ENCODE measurements at places on chromosomes 3 and 15. TPM values are rescaled to one million over a fixed set of nuclear protein-coding genes. Genes with fewer than 3 reads are reported as not detected.

Gene FOXB1
- total RNA-seq: not detected

Gene HCN4
- not detected for total RNA-seq

Gene RTP4
- 2.8 TPM for total RNA-seq

Gene CD276
- total RNA-seq: 99.5 TPM

Gene ACOX2
- 24.7 TPM for total RNA-seq

Gene SCN5A
- total RNA-seq: 0.24 TPM

Gene CMTM8
- 0.16 TPM for total RNA-seq

Gene USP19
- 51.3 TPM for total RNA-seq

Gene FAM81A
- total RNA-seq: 0.12 TPM

Gene CHRNA3
- not detected for total RNA-seq

Gene SMC4
- total RNA-seq: 42.4 TPM

Gene NLGN1
- total RNA-seq: 10.9 TPM

Data from hair follicle dermal papilla cell (primary cell).